ENCODE measurements at places on chromosomes 7 and 10. TPM values are rescaled to one million over a fixed set of nuclear protein-coding genes. Genes with fewer than 3 reads are reported as not detected.
A peak's percentile ranks its signal among the peaks of the same experiment; 100 is the strongest.

INA gene
- 0.18 TPM for total RNA-seq

GRCh38 chr7:886626-887487 lies 10.5 kb downstream of the GET4 start:
- DNase-seq = no peak

- no peak for DNase-seq
These were observed 57.4 kb downstream of the CDK6 start for GRCh38 chr7:92778972-92779371.

DKK1 gene
- not detected for total RNA-seq

UBN2 gene
- 18.8 TPM for total RNA-seq

DNA sequence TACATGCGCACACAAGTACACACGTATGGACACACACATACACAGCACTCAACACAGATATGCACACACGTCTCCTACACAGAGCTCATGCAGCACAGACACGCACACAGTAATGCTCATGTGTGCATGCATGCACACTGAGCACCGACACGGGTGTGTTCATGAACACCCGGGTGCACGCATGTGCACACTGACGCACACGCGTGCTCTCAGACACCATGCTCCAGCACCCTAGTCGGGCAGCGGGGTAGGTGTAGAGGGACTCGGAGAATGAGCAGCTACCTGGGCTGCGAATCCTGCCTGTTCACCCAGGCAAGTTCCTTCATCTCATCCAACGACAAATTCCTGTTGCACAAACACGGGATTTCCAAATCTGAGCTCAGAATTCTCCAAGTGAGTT lies 184.7 kb downstream of the MAD1L1 start:
- no peak for DNase-seq

GRCh38 chr10:70233939-70234300 lies 691 bp upstream of the PPA1 start:
- DNase-seq = no peak

GRCh38 chr10:123995461-123996131 lies 97.8 kb downstream of the CHST15 start:
- peak; percentile 56 for DNase-seq

TMEM248 gene
- 121 TPM for total RNA-seq

NAT16 gene
- total RNA-seq = not detected

SPDYE6 gene
- not detected for total RNA-seq

PCLO gene
- 9.2 TPM for total RNA-seq

- peak; percentile 34 for DNase-seq
These were observed 248.3 kb downstream of the ADARB2 start for GRCh38 chr10:1488970-1489548.

DNA sequence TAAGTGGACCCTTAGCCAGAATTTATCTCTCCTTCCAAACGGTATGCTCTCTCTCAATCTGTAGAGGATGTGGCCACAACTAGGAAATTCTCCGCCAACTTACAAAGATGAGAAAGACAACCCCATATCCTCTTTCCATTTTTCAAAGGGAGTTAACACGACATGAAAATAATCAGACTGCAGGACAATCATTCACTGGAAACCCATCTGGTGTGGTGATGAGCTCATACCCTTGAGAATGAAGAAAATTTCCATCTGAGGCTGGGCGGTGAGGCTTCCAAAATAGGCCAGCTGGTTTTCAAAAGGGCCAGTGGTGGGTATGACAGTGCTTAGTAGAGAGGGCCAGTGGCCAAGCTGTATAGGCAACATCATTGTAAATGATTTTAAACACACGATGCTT lies 369.6 kb downstream of the FRMD4A start:
- DNase-seq = no peak

DNA sequence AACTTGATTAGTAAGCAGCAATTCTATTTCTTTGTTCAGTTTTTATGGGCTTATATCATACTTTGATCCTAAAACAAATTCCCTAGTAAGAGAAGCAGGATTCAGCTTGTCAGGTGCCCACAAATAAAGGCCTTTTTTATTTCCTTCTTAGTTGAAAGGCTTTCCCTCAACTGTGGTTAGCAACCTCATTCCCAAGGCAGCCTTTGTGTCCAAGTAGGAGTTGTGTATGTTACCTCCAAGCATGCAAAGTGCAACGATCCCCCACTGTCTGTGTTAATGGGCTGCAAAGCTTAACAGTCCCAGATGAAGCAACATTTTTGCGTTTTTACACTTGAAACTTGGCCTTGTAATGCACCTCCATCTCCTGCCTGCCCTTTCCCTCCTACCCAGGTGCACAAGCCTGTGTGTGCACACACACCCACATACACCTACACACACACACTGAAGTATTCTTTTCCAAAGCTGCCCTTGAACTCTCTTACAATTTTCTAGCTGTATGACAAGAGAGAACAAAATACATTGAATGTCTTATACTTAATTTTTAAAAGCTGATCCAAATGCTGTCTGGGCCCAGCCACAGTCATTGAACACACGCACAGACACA lies 278.2 kb downstream of the SNX13 start:
- no peak for DNase-seq

DNA sequence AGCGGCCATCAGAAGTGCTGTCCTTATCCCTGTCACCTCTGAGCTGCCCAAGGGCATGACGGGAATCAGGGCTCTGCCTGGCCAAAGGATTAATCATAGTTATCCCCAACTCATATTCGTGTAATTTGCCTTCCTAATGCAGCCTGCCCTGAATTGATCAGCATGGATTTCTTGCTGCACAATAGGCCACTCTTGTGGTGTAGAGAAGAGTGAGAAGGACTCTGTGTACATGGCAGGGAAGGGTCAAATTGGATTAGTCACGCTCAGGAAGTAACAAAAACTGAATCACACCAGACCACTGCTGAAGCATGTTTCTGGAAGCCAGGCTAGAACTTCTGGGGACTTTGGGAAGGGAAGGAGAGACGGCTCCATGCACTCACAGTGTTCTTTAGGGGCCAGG lies 227.0 kb downstream of the BUB3 start:
- DNase-seq = no peak

CRHR2 gene
- 0.09 TPM for total RNA-seq

GRCh38 chr7:149854611-149855360 lies 16.6 kb downstream of the ZNF862 start:
- DNase-seq = peak; percentile 76

CYP3A4 gene
- 12.9 TPM for total RNA-seq

GRCh38 chr7:116824449-116824848 lies 37.9 kb upstream of the CAPZA2 start:
- no peak for DNase-seq

GRCh38 chr10:13834581-13835286 lies 248.0 kb downstream of the PRPF18 start:
- DNase-seq = peak; percentile 14

GRCh38 chr10:89390476-89391225 lies 1.8 kb upstream of the IFIT1 start:
- no peak for DNase-seq

- DNase-seq = no peak
These were observed 19.0 kb upstream of the CFAP46 start for GRCh38 chr10:132961420-132961786.

ACTR3C gene
- total RNA-seq = 20.2 TPM

CH25H gene
- 1.3 TPM for total RNA-seq

GRCh38 chr7:137421366-137421765 lies 77.8 kb upstream of the PTN start:
- DNase-seq = no peak

CALML3 gene
- 0.08 TPM for total RNA-seq

DNA sequence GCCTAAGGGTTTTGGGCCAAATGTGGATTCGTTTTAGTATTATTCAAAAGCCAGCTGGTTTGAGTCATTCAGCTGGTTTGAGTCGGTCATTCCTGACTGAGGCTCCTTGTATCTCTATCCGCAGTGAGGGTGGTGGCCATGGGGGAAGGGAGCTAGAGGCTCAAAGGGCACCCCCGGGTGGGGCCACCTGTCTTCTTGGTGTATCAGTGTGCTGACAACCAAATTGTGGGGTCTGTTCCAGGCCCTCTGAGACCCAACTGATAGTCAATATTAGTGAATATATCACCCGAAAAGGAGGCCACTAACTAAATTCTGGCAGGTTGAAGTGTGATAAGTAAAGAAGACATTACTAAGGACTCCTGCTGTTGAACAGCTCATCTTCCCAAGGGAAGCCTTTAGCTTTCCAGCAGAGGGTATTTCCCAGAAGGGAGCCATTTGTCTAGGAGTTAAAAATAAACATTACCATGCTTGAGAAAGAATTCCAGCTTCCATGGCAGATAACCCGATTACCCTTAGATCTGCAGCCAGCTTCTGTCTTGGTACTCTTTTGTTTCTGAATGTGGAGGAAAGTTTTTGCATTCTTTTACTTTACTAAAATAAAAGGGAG lies 29.9 kb upstream of the DDX50 start:
- DNase-seq = no peak

DNA sequence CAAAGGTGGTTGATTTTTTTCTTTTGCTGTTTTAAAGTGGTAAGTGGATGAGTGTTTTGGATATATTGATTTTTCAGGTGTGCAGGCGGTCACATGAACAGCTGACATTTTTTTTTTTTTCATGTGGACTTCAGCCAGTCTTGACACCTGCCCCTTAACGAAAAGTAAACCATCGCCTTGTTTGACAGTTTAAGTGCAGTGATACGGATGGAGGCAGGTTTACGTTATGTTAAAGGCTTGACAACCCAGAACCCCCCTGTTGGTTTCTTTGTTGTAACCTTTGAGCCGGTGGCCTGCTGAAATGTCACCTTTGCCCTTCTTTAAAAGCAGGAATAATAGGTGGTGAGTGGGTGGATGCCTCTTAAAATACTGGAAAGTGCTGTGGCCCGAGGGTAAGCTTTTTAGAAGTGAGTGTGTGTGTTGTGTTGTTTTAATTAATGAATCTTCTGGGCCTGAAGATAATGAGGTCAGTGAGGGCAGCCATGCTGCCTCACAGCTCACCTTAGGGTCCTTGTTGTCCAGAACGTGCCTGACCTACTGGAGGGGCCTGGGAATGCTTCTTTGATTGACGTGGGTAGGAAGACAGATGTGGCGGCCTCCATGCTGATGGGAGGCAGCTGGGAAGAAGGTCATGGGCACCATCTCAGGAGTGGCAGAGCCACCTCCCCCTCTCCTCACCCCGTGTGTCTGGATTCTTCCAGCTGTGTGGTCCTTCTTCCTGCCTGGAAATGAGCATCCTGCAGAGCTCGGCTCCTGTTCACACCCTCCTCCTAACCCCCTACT lies 69.8 kb downstream of the TCF7L2 start:
- DNase-seq = no peak

DNA sequence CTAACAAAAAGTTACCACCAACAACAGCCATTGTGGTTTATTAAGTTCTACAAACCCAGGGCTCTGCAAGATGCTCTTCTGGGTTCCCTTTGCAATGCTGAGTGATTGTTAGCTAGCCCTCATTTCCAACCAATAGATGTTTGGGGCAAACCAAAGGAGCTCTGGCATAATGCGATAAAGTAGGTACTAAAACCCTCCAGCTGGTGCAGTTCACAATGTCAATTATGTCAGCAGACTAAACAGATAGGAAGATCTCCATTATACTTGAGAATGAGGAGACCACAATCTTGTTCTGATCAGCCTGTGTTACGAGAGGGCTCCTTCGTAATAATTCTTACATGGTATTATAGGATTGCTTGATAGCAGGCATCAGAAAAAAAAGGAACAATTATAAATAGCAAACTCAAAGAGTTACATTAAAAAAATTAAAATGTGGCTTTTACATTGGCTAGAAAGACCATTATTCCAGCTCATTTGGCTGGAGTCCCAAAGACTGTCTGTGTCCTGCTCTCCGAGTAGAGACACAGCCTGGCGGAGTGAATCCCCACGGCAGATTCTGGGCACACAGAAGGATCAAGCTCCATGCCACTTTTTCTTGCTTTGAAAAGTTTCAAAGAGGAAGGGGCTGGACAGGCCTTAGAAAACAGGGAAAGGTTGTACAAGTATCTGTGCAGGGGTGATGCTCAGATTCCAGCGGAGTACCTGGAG lies 93.8 kb downstream of the ZRANB1 start:
- DNase-seq = no peak

IL2RA gene
- 1.8 TPM for total RNA-seq

DNA sequence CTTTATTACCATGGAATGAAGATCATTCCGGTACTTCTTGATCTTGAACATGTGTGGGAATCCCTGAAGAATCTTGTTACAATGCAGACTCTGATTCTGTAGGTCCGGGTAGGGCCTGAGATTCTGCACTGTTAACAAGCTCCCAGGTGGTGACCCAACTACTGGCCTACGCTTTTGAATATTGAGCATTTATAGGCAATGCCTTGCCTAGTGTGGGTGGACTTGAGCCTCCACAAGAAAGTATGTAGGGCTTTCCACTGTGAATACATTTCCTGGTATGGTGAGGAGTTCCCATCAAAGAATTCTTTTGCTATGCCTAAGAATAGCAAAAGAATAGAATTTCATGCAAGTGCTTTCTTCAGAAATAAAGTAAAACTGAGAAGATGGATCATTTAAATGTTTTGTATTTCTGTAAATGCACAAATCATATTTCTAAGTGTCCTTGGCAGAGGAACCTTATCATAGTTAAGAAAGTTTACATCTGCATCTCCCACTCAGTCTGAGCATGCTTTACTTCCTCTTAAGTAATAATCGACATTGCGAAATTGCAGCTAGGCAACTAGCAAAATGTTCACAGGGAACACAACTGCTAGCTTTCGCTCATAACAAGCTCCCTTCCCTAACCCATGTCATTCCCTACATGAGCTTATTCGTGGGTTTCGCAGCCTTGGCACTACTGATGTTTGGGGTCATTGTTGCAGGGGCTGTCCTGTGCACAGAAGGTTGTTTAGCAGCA lies 71.4 kb downstream of the AHR start:
- no peak for DNase-seq

NDUFB8 gene
- total RNA-seq = 172 TPM

PSD gene
- 26.1 TPM for total RNA-seq

DNA sequence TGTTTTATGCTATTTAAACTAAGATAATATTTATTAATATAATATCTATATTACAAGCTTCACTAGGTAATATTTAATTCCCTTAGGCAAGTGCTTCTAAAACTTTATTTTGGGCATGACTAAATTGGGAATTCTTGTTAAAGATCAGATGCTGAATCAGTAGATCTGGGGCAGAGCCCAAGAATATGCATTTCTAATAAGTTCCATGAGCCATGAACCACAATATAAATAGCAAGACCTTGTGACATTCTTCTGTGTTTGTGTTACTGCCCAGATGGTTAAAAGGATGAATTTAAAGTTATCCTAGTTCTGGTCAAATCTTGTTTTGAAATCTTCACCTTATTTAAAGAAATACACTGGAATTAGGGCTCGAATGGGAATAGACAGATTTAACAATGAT lies 258.4 kb upstream of the CACNA2D1 start:
- no peak for DNase-seq

DNA sequence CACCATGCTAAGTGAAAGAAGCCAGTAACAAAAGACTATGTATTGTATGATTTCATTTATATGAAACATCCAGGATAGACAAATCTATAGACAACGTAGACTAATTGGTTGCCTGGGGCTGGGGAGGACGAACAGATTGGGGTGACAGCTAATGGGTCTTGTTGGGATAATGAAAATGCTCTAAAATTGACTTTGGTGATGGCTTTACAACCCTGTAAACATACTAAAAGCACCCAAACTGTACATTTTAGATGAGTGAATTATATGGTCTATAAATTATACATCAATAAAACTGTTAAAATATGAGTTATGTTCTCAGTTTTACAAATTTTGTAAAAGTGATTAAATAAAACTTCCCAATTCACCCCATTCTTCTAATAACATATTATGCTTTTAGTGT lies 261.5 kb downstream of the ELMO1 start:
- no peak for DNase-seq

- DNase-seq = no peak
These were observed 19.3 kb downstream of the MYOF start for GRCh38 chr10:93462881-93463280.

SRRM3 gene
- total RNA-seq = 0.95 TPM
